ENCODE measurements at places on chromosomes 3 and 15.

DNA sequence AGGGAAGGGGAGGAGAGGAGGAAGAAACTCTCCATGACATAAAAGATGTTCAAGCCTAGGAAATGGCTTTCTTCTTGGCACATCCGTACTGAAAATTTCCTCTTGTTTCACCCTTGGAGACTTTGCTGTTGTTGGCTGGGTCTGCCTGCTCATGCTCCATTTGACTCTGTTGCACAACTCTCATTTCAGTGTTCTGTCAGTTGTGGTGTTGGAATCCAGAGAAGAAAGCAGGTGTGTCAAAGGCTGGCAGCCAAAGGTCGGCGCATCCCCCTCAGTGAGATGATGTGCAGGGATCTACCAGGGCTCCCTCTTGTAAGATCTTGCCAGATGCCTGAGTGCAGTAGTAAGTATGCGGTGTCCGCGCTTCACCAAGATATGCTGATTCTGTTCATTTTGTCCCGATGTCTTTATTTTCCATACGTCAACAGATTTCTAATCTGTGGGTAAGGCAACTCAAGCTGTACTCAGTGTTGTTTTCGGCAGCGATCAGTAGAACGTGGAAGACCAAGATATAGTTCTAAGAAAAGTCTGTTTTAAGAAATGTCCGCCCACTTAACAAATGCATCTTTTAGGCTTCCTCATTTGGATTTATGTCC is 265.2 kb upstream of the GOLGA6L4 start:
- no peak for DNase-seq

DNA sequence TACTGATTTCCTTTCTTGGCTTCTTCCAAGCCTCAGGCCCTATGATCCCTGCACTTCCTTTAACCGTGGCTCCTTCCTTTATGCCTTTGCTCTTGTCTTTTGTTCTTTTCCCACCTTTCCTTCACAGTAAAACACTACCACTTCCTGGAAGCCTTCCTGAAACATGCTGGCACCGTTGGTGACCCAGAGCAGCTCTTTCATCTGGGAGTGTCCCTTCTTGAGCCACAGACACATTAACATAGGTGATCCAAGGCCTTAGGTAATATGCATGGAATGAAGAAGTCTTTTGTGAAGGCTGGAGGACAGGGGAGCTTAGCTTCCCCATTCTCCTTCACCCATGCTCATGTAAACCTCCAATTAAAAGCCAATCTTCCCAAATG is 39.4 kb downstream of the AMOTL2 start:
- DNase-seq, result no peak

GRCh38 chr3:152232679-152233078 is 36.0 kb upstream of the MBNL1 start:
- DNase-seq, result no peak

- DNase-seq, result no peak
Measured at GRCh38 chr3:141383555-141384129, 15.3 kb downstream of the ZBTB38 start.

GRCh38 chr3:126102530-126102951 is 18.6 kb upstream of the SLC41A3 start:
- no peak for DNase-seq

GRCh38 chr3:65945480-65945879 is 93.2 kb downstream of the MAGI1 start:
- DNase-seq, result no peak

DNA sequence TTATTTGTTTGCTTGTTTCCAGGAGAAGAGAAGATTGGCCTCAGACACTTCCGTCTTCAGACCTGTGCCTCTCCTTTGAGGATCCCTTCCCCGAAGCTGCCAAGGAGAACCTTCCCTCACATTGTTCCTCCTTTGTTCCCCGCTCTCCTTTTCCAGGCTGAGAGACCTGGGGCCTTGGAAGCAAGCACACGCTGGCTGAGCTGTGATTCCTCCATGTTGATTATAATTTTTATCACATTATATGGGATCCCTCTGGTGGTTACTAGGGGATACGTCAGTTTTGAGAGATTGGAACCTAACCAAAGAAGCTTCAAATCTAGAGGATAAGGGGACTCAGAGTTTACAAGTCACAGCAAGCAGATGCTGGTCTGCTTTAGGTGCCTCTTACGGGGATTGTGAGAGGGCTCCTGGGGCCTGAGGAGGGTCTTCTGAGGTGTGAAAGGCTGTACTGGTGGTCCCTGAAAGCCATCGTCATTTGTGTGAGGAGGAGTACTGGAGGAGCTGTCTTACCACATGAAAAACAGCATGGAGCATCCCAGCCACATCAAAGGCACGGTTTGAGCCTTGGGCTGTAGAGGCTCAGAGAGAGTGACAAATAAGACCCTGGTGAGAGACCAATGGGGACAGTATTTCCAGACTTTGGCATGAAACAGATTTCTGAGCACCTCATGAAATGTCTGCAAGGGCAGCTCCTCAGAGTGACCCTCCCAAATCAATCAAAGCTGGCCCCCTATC is 760.1 kb upstream of the CFAP20DC start:
- no peak for DNase-seq

DNA sequence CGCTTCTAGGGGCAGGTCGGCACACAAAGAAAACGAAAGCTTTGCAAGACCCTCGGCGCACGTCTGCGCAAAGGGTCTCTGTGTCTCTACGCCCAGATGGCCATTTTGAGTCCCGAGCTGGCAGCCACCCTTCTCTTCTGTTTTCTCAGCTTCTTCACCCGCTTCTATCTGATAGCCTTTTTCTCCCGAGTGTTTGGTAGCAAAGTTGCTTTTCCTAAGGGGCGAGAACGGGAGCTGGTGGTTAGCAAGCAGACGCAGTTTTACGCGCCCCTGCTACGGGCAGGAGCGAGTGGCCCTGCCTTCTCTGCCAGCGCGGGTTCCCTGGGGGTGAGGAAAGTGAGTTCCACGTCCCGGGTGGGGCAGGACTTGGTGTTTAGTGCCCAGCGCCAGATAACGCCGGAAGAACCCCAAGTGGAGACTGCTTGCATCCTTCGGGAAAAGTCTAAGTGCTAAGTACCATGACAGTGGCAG is 2.9 kb upstream of the MKRN2 start:
- no peak for DNase-seq

DNA sequence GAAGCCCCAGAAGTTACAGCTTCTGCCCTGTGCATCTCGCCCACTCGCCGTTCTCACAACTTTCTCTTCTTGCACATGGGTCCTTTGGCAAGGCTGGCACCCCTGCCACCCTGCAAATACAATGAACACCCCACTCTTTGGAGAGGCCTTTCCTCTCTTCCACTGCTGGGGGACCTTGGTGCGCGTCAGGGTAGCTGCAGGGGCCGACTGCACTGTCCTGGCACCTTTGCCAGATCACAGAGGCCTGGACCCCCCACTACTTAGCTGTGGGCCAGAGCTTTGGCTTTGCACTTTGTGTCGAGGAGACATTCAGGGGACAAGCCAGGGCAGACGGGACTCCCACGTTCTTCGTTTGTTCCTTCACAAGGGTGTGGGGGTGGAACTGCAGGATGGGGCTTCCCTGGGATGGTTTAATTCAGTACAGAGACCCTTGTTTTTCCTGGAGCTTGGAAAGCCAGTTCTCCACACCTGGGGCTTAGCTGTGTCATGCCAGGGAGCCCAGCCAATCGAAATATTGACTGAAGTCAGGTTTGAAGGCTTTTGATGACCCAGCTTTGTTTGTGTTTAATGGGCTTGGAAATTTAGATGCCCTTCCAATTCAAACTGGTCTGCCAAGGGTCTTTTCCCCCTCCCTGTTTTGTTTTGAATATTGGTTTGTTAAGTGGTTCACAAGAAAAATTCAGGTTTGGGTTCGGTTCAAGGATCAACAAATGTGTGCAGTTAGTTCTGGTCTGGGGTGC is 256.1 kb upstream of the TLE3 start:
- DNase-seq, result no peak

GRCh38 chr3:114974387-114974786 is 172.7 kb downstream of the ZBTB20 start:
- DNase-seq, result no peak

DNA sequence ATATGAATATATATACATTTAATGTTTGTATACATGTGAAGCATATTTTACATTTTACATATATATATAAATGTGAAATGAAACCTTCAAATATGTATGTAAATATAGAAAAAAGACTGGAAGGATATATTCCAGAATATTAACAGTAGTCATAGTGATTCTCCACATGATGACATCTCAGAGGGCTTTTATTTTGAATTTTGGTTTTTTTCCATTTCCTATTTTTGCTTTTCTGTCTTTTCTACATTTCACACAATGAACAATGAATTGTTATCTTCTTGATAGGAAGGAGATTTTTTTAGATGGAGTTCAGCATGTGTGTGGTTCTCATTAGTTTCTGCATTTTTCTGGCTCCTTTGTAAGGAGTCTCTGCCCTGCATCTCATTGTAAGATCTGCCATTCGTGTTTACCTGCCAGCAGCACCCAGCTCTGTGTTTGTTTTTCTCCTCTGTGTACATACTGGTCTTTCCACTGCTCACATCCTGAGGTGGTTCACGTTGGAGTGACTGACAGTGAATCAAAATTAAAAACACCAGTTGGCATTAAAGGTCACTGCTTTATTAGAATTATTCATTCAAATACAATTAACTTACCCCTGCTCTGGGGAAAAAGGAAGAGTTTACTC is 425.3 kb upstream of the MDFIC2 start:
- no peak for DNase-seq

- DNase-seq, result no peak
Measured at GRCh38 chr3:65972765-65973164, 66.0 kb downstream of the MAGI1 start.

- no peak for DNase-seq
Measured at GRCh38 chr3:144822671-144823070, 851.0 kb downstream of the DIPK2A start.

DNA sequence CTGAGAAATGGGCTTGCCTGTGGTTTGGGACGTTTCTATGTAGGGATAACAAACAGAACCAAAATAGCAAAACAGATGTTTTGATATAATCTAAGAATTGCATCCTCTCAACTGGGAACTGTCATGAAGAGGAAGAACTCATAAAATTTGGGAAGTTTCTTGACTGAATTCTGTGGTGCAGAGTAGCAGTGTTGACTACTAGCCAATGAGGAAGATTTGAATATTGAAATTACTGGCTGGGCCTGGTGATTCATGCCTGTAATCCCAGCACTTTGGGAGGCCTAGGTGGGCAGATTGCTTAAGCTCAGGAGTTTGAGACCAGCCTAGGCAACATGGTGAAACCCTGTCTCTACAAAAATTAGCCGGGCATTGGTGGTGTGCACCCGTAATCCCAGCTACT is 42.2 kb downstream of the ZNF609 start:
- DNase-seq, result no peak

- no peak for DNase-seq
Measured at GRCh38 chr3:63557912-63558311, 94.6 kb upstream of the SNTN start.

DNA sequence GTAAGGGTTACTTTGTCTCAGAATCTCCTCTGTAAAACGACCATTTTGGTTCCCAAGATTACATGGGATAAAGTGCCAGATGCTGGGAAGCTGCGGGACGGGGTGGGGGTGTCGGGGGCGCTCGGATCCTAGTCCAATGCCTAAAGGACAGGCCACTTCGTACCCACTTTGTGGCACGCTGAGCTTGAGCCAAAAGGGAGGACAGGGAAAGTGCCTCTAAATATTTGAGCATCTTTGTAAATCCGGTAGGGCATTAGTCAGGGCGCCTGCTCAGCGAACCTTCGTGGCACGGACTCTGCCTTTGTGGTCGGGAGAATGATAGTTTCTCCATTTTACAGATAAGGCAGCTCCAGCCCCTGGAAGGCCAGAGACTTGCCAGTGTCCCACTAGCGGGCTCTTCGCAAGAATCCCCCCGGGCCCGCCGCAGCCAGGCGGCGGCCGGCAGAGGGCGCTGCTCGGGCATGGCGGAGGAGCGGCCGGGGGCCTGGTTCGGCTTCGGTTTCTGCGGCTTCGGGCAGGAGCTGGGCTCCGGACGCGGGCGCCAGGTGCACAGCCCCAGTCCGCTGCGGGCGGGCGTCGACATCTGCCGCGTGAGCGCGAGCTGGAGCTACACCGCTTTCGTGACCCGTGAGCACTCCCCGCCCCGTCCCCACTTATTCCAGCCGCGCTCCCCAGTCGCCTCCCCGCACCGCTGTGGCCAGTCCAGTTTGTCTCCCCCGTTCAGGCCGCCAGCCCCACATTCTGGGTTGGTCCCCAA is 1.8 kb downstream of the RCCD1 start:
- peak; percentile 49 for DNase-seq

- no peak for DNase-seq
Measured at GRCh38 chr3:124492824-124493223, 237.4 kb upstream of the UMPS start.

DNA sequence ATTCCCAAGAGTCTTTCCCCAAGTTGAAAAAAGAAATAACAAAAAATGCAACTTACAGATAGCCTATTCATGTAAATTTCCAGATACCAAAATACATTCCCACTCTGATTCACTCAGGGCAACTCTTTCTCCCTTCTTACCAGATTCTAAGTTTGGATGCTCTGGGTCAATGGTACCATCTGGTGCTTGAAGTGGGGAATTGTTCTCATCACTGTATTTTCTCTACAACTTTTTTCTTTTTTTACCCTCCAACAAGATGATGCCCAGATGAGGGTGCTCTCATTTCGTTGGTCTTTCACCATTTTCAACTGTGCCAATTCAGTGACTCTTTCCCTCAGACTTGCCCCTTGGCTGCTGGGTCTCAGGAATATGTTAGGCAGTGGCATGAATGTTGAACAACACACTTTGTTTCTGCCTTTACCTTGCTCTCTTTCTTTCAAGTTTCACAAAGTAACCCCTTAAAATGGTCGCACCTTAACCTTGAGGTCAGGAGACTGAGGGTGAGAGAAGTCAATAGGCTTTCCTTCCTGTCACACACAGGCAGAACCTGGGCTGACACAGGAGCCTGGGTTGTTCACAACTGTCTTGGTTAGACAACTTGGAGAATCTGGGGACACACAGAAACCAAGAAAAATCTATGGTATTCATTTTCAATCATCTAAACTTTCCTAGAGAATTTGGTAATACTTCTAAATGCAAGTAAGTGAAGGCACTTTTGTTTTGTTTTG is 330.7 kb upstream of the SLCO3A1 start:
- DNase-seq, result no peak

Data from activated CD4-positive, alpha-beta T cell treated with anti-CD3 and anti-CD28 coated beads, Interleukin-2, amount 50 U/mL, for 24 hours (primary cell).